Non-pigmented ciliary epithelial cell (primary cell): ENCODE measurements at places on chromosomes 11 and 22.

DNA sequence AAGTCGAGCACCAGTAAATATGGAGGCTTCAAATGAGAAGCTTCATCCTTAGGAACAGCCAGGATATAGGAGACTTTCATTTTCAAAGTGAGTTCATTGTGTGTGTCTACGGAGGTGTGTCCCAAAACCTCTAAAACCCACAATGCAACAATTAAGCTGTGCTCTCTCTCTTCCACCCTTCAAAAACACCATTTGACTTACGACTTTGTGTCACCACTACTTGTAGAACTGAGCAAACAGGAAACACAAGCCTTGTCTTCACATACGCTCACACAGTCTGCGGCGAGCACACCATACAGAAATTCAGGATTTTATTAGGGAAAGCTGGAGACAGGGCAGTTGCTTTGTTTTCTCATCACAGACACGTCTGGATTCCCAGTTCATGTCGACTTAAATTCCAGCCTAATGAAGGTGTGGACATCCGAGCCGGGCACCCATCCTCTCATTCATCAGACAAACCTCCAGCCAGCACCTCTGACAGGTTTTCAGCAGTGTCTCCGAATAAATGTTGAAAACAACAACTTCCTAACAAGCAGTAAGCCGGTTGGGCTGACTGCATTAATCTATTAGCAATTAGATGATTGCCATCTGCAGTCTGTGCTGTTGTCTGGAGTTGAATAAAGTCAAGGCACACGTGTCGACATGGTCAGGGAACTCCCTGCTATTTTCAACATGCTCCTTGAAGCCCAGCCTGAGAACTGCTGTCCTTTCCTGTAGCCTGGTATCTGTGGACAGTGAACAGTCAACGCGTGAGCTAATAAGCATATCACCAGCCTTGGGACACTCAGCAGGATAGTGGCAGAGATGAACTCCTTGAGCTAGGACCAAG lies 1411.1 kb downstream of the BRD1 start:
- no peak for DNase-seq

GRCh38 chr22:44130076-44130711 lies 50.5 kb upstream of the PARVG start:
- no peak for DNase-seq

DNA sequence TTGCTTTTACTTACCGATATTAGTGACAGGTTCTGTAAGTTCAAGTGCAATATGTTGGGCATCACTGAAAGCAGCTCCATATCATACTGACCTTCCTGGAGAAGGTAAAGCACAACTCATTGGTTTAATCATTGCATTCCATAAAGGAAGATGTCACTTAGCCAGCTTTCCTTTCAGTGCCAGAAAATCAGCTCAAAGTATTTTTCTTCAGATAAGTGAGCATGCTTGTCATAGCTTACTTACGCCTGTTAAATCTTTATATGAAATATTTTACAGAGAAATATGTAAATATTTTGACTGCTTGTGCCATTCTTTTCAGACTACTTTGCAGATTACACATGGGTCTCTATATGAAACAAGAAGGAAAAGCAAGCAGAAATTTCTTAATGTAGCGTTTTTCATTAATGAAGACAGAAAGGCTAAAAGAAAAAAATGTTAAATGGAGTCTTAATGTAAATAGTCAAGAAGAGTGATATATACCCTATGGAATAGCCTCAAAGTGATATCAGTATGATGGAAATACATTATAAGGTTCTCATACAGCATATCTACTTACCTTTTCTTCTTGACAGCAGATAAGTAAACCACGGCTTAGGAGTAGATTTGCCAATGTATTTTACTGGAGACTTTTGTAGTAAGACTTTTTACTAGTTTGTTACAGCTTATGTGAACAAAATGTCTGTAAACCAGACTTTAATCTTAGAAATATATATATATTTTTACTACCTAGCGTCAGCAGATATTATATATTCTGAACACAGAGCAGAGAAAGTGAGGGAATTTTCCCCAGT lies 649.7 kb downstream of the METTL15 start:
- DNase-seq: peak; percentile 92

DNA sequence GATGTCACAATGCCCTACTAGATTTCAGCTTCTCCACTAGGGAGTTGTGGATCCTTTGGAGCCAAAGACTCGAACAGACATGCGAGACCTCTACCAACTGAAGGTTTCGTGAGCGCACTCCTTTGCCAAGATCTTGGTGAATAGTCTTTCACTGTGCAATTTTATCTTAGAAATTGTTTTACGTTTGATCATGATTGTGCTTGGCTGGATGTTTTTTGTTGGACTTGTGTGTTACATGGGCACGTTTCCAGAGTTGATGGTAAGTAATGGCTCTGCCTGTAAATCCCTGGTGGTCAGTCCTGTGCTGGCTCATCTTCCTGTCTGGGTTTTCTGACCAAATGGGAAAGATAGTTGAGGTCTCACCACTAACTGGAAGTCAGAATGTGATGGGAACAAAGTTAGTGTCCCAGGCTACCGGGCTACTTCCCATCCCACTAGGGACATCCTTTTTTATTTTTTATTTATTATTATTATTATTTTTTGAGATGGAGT lies at the start of gene MISFA:
TSS of gene MISFA (plus strand) at position 51 of the 492 bp plus-strand sequence. CDS start at position 191, 140 bp downstream.
- no peak for DNase-seq

DNA sequence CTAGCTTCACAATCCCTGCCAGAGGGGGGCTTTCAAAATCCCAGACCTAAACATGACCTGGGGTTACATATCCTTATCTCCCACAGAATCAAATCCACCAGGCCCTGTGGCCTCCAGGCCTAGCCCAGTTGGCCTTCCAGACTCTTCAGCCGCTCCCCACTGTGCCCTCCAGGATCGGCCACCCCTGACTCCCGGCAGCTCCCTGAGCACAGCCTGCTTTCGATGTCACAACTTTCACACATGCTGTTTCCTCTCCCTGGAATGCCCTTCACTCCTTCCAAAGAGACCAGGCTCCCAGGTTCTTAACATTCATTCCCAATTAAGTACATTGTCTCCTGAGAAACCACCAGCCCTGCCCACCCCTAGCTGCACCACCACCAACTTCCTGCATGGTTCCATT lies 62.7 kb downstream of the CSNK2A3 start:
- no peak for DNase-seq

DNA sequence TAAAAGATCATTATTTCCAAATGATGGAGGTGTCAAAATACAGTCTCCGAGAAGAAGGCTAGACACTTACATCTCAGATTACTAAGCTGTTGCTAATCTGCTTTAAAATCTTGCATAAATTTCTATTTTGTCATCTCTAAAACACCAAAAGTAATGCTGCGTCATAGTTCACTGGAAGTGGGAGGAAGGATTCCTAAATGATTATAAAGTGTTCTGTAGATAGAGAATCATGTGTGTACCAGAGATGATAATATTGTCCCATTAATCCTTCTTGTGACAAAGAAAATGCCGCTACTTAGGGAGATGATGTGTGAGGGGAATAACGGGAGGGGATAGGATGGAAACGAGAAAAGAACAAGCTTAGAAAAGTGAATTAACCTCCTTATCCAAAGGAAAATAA lies 268.6 kb downstream of the JRKL start:
- no peak for DNase-seq

GRCh38 chr22:43624144-43624998 lies 187.7 kb downstream of the EFCAB6 start:
- DNase-seq: peak; percentile 13

GRCh38 chr11:36010010-36010740 lies 66.3 kb downstream of the LDLRAD3 start:
- DNase-seq: no peak
